CD4-positive, alpha-beta T cell treated with Interleukin-15 for 1 hour (primary cell): ENCODE measurements at places on chromosomes 7 and 10.
A peak's percentile ranks its signal among the peaks of the same experiment; 100 is the strongest.

DNA sequence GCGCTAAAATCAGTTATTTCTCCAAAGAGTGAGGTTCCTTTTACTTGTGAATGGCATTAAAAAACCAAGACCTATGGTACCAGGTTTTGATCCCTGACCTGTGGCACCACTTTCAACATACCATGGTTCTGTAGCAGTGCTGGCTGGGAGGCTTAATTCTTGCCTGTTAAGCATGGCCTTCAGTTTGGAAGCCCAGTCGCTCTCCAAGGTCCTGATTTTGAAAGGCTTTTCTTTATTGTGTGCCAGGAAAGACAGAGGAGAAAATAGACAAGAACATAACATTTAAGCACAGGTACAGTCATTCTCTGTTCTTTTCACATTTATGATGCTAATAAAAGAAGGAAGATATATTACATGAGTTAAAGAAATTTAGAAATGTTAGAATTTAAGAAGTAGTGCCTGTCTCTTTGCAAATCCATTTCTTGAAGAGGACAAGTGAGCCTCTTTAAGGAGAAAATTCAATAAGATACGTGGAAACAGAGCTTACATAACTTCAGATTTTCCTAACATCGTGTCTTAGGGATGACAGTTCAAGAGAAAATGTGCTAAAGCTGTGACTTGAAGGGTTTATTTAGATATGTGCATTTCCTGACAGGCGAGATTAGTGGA is 357.6 kb downstream of the DPP6 start:
- DNase-seq: no peak

GRCh38 chr7:101564778-101565211 is 64.3 kb downstream of the MYL10 start:
- DNase-seq: peak; percentile 7

GRCh38 chr7:46145412-46145811 is 224.3 kb upstream of the IGFBP3 start:
- no peak for DNase-seq

- DNase-seq: no peak
Measured at GRCh38 chr10:18401416-18402195, 249.8 kb downstream of the NSUN6 start.

- peak; percentile 54 for DNase-seq
Measured at GRCh38 chr7:24587853-24588252, 14.6 kb downstream of the PALS2 start.

DNA sequence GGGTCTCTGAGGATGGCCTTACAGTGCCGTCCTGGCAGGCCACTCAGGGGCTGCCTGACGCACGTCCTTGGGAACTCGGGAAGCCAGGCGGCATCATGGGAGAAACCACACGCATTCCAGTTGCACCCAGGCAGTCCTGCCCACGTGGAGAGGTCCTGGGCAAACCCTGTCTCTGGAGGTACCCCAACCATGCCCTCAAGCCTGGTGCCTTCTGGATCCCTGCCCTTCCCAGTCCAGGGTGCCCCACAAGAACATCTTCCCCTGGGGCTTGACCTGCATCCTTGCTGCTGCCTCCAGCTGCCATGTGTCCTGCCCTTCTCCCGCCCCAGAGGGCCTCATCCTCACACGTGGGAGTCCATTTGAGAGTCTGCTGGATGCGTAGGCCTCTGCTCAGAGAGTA is 200.3 kb upstream of the PPP2R2D start:
- no peak for DNase-seq

- no peak for DNase-seq
Measured at GRCh38 chr7:23898619-23899018, 188.6 kb downstream of the STK31 start.

GRCh38 chr10:118106426-118106825 is 59.7 kb upstream of the RAB11FIP2 start:
- no peak for DNase-seq

- no peak for DNase-seq
Measured at GRCh38 chr10:24452030-24452429, 243.1 kb downstream of the KIAA1217 start.

GRCh38 chr10:28914701-28915100 is 237.4 kb downstream of the BAMBI start:
- no peak for DNase-seq

- no peak for DNase-seq
Measured at GRCh38 chr7:956031-956430, 1.6 kb upstream of the ADAP1 start.

GRCh38 chr10:69736886-69737641 is 64.6 kb upstream of the COL13A1 start:
- DNase-seq: no peak

DNA sequence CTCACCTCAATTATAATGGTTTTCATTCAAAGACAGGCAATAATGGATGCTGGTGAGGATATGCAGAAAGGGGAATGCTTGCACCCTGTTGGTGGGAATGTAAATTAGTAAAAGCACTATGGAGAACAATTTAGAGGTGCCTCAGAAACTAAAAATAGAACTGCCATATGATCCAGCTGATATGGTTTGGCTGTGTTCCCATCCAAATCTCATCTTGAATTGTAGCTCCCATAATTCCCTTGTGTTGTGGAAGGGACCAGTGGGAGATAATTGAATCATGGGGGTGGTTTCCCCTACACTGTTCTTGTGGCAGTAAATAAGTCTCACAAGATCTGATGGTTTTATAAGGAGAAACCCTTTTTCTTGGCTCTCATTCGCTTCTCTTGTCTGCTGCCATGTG is 87.7 kb downstream of the TES start:
- DNase-seq: no peak

GRCh38 chr10:44977287-44978212 is 1.1 kb downstream of the DEPP1 start:
- DNase-seq: peak; percentile 9

- no peak for DNase-seq
Measured at GRCh38 chr10:98417481-98417959, 2.5 kb upstream of the PYROXD2 start.

DNA sequence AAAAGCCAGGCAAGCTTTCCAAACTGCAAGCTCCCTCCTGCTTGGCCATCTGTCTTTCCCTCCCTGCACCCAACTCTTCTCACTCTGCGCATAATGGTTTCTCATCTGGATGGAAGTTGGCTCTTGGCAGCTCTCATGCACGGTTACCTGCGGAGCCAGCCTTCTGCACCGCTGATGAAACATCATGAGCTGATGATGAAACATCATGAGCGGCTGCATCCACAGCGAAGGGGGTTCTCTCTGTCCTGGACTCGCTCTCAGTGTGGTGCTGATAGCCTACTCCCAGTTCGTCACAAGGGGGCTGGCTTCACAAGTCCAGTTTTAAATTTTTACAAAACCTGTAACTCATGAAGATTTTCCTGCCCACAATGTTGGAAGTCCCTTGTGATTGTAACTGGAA is 457.5 kb downstream of the ACTR3B start:
- DNase-seq: no peak

GRCh38 chr10:23534326-23534725 is 95.5 kb downstream of the OTUD1 start:
- no peak for DNase-seq

DNA sequence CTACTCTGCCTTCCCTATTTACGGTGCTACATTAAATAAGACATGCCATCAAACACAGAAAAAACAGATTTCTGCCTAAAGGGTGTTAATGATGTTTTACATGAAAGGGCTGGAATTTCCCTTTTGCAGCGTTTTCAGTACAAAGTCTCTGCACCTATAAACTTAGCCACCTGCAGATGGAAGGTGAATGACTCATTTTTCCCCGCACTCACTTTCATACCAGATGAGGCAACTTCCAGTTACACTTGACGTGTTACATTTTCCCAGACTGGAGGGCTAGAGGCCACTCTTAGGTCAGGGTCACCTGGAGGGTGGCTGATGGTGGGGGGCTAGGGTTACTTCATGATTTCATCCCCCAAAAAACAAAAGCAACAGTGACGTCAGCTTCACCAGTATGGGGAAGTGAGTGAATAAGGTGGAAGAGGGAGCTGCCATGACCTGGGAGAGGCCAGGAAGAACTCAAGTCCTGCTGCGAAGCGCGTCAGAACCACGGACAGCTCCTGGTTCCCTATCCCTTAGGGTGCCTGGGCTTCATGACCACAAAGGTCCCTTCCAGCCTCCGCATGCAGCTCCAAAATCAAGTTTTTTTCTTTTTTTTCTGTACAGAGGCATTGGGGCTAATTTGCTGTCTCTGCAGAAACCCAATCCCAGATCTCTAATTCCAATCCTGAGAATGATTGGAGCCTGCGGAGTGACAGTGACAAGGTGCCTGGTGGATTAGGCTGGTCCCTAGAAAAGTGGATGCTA is 94.0 kb downstream of the ADARB2 start:
- DNase-seq: no peak

- no peak for DNase-seq
Measured at GRCh38 chr10:75208181-75208580, 2.4 kb upstream of the VDAC2 start.

DNA sequence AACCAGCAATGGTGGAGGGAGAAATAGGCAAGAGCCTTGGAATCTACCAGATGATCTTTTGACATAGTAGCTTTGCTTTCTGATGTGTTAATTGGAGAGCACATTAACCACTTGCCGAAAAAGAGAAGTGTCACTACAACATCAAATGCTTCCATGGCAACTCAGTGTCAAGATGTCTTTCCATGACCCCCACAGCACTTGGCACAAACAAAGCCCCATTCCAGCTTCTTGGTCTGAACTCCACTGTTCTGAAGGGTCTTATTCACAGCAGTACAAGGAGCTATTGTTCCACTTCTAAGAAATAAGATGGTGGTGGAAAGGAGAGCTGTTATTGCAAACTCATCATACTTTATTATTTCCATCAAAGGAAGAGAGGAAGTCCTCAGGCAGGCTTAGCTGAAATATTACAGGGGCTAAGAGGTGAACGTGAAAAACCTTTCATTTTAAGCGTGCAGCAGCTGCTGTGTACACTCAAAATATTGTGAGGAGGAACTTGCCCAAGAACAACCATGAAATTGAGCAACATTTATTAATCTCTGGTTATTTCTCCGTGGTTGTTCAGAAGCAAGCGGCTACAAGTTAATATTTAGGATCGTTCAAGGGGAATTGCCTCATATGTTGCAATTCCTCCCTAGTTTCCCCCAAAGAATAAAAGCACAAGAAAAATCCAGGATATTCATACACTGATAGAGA is 354.8 kb upstream of the CELF2 start:
- DNase-seq: no peak

DNA sequence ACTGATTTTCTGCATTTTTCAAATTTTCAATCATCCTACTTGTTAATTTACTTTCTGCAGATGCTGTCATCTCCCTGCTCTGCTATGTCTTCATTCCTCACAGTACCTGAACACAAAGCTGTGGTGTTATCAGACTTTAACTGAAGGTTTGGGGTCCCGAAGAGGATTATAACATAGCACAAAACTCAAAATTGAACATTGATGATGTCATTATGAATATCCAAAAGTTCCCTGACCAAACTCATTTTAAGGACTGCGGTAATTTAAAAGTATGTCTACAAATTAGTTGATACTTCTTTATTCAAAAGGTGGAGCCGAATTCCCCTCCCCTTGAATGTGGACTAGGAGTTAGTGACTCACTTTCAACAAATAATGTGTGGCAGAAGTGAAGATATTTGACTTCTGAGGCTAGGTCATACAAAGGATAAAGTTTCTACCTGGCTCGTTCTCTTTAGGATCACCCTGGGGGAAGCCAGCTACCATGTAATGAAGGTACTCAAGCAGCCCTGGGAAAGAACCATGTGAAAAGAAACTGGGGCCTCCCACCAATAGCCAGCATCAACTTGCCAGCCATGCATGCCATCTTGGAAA is 6.4 kb upstream of the ENTPD7 start:
- DNase-seq: no peak

- DNase-seq: no peak
Measured at GRCh38 chr10:63260860-63261251, 127.7 kb downstream of the NRBF2 start.

- no peak for DNase-seq
Measured at GRCh38 chr10:101952191-101952590, 103.8 kb downstream of the ARMH3 start.

DNA sequence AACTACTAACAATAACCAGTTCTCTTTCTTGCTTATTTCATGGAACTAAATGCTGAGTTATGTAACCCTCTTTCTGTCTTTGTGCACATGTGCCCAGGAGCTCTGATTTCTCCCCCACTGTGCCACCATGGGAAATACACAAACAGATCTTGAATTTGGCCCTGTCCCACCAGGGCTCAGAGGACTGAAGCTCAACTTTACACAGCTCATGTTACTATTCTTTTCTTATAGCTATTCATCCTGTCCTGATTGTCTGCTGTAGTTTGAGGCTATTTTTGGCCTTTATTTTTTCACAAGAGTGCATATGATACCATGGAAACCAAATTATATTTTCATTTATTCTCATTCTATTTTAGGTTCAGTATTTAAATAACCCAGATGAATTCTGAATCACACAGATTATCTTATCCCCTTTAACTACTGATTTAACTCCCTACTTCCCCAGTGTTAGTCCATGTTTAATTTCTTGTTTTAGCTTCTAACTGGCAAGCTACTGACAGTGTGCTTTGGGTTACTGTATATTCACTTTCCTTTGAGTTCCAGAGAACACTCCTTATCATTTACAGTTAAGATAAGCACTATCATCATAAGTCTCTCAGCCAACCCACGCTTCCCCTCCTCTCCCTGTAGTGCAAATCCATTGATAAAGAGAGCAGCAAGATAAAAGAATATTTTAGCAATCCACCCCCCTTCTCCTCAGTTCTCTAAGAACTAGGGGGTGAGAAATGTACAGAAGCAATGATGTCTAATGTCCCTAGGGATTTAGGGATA is 71.8 kb upstream of the GSDME start:
- DNase-seq: no peak

DNA sequence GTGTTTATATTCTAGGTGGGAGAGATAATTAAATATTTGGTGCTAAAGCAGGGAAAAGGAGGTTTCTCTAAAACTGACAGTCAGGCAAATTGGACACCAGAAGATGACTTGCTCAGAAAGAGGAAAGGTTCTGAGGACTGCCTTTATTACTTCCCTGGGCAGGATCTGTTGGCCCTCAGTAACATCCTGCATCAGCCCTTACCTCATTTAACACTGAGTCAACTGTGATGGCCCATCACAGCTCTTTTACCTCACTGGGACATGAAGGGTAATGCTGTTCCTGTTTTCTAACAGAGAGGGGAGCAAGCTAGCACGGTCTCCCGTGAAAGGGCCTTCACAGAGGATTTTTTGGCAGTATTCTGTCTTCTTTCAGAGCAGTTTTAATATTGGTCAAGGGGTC is 12.0 kb downstream of the PPP1R17 start:
- DNase-seq: peak; percentile 30

DNA sequence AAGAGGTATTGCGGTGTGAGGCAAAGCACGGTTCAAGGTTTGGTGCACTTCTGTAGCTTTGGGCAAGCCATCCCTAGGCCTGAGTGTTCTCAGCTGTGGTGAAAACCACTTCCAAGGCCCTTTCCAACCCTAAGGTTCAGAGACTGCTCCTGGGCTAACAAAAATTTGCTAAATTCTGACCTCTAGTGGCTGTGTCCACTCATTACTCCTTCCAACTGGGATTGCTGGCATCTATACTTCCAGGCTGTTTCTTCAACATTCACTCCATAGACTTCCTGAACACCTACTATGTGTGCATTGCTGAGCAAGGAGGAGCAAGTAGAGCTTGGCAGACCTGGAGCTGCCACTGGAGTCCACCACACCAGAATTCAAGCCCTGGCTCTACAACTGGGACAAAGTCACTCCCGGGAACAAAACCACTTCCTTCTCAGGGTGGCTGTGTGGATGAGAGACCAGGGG is 29.3 kb upstream of the SH3PXD2A start:
- DNase-seq: no peak

- DNase-seq: peak; percentile 52
Measured at GRCh38 chr10:31770307-31770902, 158.2 kb downstream of the ARHGAP12 start.

- DNase-seq: no peak
Measured at GRCh38 chr10:119782981-119783664, 57.3 kb downstream of the INPP5F start.
